ENCODE measurements at places on chromosomes 5 and 9.
A peak's percentile ranks its signal among the peaks of the same experiment; 100 is the strongest.

GRCh38 chr5:53089481-53089991, 20.0 kb downstream of the MOCS2 start:
- DNase-seq = no peak

GRCh38 chr9:7879551-7880245, 80.1 kb upstream of the DMAC1 start:
- DNase-seq = no peak

DNA sequence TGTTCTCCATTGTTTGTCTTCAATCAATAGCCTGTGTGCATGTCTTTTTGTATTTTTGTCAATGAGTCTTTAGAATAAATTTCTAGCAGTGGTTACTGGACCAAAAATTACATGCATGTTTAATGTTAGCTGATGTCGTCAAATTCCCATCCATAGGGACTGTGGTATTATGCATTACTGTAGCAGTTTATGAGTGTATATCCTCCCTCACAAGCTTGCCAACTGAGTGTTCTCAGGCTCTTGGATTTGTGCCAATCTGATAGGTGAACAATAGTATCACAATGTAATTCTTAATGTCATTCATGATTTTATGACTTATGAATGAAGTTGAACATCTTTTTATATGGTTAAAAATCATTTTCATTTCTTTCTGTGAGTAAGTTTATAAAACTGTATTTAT, 13.0 kb downstream of the SNX24 start:
- no peak for DNase-seq

DNA sequence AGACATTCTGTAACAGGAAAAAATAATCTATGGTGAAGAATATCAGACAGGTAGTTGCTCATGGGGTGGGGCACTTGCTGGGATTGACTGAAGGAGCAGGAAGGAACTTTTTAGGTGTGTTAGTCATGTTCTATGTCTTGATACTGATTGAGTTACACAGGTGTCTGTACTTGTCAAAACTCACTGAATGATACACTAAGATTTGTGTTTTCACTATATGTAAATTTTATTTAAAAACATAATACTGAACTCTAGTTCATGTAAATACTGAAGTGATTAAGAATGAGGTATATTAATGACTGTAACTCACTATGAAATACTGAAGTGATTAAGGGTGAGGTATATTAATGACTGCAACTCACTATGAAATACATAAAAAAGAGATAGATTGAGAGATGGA, 28.5 kb downstream of the IL6ST start:
- no peak for DNase-seq

- DNase-seq = no peak
Observed at GRCh38 chr9:107518037-107518807, 28.7 kb upstream of the KLF4 start.

- DNase-seq = no peak
Observed at GRCh38 chr5:141211-141610, 49.2 kb downstream of the PLEKHG4B start.

DNA sequence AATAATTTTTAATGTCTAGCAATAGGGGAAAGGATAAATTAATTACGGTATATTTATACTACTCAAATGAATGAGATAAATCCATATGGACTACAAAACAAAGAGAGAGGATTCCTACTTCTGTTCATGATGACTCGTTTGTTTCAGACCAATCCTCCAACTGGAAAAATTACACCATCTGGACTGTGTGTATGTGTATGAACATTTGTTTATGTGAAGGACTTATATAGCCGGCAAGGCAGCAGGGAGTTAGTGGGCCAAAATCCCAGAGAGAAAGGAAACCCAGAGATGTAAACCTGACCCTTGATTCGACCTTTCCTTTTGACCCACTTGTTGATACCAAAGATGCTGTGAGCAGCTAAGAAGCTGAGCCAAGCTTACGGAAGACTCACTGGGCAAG, 20.1 kb downstream of the PDE6A start:
- DNase-seq = no peak

DNA sequence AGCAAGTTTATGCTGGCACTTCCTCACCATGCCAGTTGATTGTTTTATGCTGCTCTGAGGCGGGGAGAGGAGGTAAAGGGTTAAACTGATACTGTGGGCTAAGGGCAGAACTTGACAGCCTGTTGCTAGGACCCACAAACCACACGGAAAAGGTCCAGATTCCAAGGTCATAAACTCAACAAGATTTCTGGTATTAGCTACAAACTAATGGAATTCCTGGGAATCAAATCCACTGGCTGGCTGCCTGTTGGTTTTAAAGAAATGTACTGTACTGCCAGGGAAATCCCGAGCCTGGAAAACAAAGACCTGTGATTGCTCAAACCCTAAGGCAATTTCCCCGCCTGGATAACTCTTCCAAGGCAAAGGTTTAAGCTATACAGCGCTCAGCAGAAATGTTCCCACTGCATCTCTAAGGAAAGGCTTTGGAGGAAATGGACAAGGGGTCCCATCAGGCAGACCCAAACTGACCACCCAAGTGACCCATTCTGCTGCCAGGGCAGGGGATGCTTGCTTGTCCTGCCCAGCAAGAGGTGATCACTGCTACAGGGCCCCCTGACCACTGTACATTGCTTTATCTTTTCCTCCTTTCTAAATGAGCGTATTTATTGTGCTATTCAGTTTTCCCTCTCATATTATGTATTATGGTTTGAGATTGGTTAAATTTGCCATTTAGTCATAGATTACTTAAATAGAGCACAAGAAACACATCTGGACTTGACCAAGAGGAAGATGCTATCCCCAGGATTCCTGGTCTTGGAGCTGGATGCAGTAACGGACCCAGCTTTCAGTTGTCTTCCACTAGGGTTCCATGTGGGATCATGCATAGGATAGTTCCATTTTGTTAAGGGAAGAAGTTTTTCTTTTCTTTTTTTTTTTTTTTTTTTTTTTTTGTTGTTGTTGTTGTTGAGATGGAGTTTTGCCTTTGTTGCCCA, 124.3 kb downstream of the SUSD1 start:
- DNase-seq = peak; percentile 65

GRCh38 chr9:130689937-130690700, 3.5 kb upstream of the EXOSC2 start:
- peak; percentile 76 for DNase-seq

DNA sequence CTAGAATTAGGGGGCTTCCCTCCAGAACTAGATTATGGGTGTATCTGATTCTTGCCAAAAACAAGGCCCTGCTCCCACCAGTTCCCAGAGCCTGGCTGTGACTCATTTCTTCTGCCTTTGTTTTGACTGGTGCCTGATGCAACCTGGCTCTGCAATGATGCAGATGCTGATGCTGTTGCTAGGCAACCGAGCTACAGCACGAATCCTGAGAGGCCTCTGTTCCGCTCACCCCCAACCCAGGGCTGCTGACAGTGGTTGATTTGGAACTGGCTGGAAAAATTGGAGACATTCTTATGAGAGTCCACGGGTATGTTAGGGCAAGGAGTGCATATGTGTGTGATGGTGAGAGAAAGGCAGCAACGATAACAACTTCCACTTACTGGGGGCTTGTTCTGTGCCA, 100.3 kb downstream of the NSG2 start:
- peak; percentile 44 for DNase-seq

GRCh38 chr5:68037546-68037945, 178.0 kb upstream of the PIK3R1 start:
- no peak for DNase-seq

DNA sequence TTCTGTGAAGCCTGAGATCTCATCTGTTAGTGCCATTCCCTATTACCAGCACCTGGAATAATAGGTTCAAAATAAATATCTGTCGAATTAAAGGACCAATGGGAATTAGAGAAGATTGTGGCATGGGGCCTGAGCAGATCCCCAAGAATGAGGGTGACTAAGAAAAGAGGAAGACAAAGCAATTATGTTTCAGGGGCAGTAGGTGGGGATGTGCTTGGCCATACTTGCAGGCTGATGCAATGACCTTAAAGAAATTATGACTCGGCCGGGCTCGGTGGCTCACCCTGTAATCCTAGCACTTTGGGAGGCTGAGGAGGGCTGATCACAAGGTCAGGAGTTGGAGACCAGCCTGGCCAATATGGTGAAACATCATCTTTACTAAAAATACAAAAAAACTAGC, 562.8 kb downstream of the PTPRD start:
- no peak for DNase-seq

GRCh38 chr5:111998871-111999270, 241.9 kb upstream of the NREP start:
- peak; percentile 22 for DNase-seq

GRCh38 chr5:107533910-107534876, 136.5 kb downstream of the EFNA5 start:
- DNase-seq = no peak

DNA sequence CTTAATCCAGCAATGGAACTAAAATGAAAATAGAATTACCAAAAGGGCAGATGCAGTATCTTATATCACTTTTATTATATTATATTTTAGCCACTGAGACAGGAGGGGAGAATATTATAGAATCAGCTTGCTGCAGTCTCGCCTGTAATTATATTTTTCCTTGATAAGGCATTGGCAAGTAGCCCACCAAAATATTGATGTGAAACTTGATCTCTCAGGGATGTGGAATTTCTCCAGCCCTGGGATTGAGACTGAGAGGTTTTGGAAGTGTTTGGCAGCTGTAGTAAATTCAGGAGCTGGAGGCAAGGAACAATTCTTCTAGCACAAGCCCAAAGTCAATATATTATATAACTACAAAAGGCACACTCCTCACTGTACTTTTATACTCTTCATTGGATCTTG, 142.1 kb upstream of the ADAMTSL1 start:
- no peak for DNase-seq

GRCh38 chr5:129820-130219, 37.9 kb downstream of the PLEKHG4B start:
- no peak for DNase-seq

DNA sequence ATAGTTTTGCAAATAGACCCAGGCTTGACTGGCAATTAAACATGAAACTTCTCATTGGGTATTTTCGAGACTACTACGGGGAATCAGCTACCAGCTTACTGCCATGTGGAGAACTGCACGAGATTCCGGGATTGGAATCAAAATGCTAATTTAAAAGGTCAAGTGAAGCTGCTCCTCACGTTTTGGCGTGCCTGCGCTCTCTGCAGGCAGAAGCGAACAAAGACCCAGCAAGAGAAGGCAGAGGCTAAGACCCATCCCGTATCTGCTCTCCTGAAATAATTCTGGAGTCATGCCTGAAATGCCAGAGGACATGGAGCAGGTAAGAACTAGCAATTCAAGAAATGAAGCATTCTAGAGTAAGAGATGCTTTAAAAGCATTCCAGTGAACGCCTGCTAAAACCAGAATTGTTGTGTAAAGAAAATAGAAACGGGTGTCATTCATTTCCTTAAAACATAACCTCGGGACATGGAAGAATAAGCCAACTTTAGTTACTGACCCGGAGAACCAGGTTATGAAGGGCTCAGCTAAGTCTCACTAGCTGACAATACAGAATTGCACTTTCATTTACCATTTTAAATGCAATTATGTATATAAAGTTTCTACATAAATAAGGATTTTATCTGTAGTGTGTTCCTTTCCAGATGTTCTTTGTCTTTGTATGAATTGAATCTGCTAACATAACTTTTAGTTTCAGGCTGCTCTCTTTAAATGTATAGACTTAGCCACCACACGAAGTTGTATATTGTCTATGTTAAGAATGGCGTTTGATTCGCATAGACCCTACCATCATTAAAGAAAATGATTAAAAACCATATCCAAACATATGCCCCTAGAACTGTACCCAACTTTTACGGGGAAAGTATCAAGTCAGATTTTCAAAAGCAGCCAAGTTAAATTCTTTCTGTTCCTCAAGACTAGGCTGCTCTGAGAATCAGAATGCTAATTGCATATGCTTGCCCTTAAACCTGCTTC, 2.0 kb upstream of the MAT2B start:
- peak; percentile 84 for DNase-seq

DNA sequence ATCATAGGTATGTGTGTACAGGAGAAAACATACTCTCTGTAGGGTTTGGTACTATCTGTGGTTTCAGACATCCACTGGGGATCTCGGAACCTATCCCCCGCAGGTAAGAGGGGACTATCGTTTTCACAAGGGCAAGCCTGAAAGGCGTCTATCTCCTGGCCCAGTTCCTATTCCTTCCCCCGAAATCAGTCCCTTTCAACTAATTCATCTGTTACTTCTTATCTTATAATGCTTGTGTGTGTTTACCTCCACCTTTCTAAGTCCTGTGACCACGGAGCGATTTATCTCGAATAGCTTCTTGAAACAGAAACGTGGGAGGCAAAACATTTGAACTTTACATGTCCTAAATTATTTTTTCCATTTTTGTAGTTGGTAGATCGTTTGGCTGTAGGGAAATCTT, 11.4 kb downstream of the ABO start:
- DNase-seq = no peak

DNA sequence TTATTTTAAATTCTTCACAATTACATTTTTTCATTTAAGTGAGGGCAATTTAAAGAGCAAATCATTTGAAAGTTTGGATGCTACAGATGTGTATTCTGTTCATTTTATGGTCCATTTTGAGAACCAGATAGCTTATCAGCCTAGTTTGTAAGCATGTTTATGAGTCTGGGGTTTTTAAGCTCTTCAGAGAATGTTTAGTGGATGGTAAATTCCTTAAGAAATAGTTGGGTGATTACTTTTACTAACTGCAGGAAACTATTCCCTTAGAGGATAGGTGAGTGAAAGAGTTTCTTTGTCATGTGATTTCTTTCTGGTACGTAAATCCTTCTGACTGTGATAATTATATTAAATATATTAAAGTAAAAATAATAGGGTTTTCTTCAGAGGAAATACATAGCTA, 17.6 kb downstream of the RASGRF2 start:
- DNase-seq = no peak

GRCh38 chr5:77852514-77853352, 76.6 kb upstream of the TBCA start:
- peak; percentile 78 for DNase-seq
